ENCODE measurements at places on chromosomes 5 and 9.

DNA sequence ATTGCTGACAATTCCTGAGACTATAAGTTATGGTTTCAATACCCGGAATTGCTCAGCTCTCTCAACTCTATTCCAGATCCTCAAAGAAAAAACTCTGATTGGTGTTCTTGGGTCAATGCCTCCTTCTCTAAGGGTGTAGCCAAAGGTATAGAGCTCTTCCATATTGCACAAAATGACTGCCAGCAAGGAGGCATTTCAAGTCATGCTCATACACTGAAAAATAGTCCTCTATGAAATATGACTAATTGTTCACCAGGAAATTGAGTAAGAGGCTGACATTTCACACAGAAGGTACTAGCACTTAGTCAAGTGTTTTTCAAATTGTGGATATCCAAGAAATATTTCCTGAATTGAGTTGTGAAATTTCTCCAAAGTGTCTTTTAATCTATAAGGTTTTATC lies 111.1 kb upstream of the KLF9 start:
- DNase-seq: no peak

- DNase-seq: no peak
Observed at GRCh38 chr5:143308731-143309130, 94.8 kb downstream of the NR3C1 start.

DNA sequence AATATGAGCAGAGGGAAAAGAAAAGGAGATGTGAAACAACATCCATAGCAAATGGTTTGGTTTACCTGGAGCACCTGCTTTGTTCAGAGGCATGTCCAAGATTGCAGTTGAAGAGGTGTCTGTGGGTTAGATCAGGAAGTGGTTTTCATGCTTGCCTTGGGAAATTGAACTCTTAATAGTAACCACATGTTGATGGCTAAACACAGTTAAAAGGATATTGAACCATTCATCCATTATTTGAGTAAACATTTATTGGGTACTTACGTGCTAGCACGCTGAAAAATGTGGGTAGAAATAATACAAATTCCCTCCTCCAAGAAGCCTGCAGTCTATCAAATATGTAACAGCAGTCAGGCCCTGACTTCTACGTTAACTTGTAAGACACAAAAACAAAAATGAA lies 235.7 kb upstream of the TNC start:
- no peak for DNase-seq

DNA sequence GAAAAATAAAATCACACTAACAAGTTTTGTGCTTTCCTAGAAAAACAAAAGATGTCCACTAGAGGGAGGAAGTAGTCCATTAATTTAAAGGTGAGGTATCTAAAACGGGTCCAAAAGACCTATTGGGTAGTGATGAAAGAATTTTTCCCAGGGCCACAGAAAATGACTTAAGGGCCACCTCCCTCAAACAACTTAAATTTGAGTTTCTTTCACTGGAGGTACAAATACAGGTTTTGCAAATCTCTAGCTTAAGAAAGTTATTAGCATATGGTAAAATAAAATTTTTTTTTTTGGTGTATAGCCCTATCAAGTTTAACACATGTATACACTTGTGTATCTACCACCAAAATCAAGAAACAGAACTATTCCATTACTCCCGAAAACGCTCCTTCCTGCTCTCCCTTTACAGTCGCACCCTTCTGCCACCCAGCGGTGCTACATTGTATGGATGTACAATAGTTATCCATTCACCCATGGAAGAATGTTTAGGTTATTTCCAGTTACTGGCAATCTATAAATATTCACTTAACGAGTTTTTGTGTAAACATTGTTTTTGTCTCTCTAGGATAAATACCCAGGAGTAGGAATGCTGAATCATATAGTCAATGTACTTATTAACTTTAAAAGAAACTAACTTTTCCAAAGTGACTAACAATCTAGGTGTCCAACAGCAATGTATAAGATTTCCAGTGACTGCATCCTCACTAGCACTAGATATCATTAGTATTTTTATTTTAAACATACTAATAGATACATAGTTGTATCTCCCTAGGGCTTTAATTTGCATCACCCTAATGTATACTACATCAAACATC lies 21.9 kb downstream of the DEPDC1B start:
- no peak for DNase-seq

- DNase-seq: no peak
Observed at GRCh38 chr9:110136802-110137201, 71.2 kb downstream of the C9orf152 start.

DNA sequence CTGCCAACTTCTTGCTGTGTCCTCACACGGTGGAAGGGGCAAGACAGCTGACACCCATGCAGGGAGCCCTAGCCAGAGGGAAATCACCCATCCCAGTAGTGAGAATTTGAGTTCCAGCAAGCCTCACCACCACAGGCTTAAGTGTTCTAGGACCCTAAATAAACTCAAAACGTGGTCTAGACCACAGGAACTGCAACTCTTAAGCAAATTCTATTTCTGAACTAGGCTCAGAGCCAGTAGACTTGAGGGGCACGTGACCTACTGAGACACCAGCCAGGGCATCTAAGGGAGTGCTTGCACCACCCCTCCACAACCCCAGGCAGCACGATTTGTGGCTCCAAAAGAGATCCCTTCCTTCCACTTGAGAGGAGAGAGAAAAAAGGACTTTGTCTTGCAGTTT lies 96.0 kb upstream of the PHF24 start:
- no peak for DNase-seq

DNA sequence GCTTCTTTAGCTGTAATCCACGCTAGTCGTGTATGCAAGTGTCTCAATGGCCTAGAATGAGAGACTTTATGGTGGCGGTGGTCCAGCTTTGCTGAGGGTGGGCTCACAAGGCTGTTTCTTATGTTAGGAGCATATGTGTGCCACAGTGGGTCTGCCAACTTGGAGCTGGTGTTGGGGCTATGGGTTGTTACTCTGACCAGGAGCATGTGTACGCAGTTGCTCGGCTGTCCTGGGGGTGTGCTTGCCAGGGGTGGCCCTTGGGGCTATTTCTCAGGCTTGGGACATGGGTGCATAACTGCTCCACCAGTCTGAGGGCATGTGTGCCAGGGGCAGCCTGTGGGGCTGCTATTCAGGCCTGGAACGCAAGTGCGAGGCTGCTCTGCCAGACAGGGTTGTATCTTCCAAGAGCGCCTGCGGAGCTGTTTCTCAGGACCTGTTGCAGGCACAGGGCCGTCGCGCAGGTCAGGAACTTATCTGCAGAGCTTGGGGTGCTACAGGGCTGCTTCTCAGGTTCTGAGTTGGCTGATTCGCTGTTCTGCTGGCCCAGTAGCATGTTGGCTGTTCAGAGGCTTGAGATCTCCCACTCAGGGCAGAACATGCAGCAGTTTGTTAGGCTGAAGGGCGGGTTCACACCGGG lies 187.9 kb upstream of the TLX3 start:
- DNase-seq: no peak

GRCh38 chr9:91751922-91752321 lies 198.1 kb downstream of the ROR2 start:
- no peak for DNase-seq

DNA sequence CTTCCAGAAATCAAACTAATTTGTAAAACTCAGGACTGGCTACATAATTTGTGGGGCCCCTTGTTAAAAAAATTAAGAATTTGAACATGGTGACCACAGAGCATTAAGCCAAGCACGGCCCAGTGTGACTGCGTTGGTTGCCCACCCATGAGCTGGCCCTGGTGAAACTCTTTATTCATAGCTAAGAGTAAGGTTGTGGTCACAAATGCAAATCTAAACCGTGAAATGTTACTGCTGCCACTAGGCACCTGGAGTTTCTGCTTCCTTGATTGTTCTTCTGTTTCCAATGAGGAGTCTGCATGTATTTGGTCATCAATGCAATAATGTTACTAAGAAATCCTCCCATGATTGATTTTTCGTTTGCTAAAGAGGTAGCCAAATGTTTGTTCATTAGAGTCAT lies 4.2 kb downstream of the GCNT1 start:
- no peak for DNase-seq

GRCh38 chr5:138352722-138353559 lies 456 bp downstream of the KDM3B start:
- peak; percentile 66 for DNase-seq

- DNase-seq: no peak
Observed at GRCh38 chr5:38678076-38678475, 121.6 kb upstream of the LIFR start.

GRCh38 chr9:90965226-90966030 lies 163.8 kb downstream of the SYK start:
- DNase-seq: no peak

GRCh38 chr5:132782101-132782500 lies 5.1 kb upstream of the SEPTIN8 start:
- DNase-seq: no peak

- DNase-seq: no peak
Observed at GRCh38 chr5:36066540-36067210, at the start of gene UGT3A2. TSS of gene UGT3A2 (minus strand) at chr5:36066882. CDS start at chr5:36066789, 93 bp downstream.

DNA sequence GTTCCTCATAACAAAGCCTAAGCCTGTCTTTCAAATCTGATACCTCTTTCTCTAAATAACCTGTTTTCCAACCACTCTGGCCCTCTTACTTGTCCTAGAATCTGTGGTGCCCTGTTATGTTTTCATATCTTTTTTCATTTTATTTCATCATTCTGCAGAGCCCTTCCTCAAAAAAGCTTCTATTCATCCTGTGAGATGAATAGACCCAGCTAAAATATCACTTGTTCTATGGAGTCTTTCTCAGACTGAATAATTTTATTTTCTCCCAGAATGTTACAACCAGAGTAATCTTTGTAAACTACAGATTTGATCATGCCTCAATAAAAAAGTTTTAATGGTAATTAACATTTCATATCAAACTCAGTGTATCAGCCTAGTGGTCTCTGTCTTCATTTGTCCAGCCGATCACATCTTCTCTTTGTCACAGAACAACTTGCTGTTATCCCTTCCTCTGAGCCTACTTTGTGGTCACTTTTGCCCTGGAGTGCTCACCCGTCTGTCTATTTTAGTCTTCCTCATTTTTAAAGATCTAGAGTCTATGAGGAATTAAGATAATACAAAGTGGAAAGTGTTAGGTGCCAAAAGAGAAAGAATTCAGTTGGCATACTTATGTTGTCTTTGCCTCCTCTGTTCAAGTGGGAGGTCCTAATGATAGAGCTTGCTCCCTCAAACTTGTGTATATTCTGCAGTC lies 77.8 kb downstream of the ZCCHC7 start:
- no peak for DNase-seq

GRCh38 chr5:172773481-172774469 lies 2.8 kb upstream of the DUSP1 start:
- DNase-seq: no peak

DNA sequence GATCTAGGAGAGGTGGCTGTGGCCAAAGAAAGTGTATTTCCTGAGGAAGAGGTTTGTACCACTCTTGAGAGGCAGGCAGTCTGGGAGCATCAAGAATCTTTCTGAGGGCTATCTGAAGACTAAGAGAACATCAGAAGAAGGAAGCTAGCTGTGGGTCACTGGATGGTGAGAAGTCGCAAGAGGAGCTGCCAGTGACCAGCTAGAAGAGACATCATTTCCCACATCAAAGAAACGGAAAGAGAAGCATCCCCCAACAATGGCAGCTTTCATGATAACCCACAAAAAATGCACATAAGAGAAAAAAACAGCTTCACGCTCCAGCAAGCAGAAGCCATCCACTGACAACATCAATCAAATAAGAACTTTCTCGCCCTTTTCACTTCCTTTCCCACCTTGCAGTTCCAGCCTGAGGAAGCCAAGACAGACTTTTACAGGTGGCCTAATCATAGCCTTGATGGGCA lies 25.0 kb upstream of the CEP78 start:
- no peak for DNase-seq

- DNase-seq: no peak
Observed at GRCh38 chr9:110116543-110116885, 91.4 kb downstream of the C9orf152 start.

GRCh38 chr5:33035851-33036527 lies 324.9 kb downstream of the NPR3 start:
- DNase-seq: no peak
